ENCODE measurements at places on chromosomes 11 and 22.
A peak's percentile ranks its signal among the peaks of the same experiment; 100 is the strongest.

GRCh38 chr11:114054806-114055205 lies 4.7 kb upstream of the ZBTB16 start:
- no peak for DNase-seq

- no peak for DNase-seq
Measured at GRCh38 chr11:113581713-113582112, 106.5 kb upstream of the DRD2 start.

DNA sequence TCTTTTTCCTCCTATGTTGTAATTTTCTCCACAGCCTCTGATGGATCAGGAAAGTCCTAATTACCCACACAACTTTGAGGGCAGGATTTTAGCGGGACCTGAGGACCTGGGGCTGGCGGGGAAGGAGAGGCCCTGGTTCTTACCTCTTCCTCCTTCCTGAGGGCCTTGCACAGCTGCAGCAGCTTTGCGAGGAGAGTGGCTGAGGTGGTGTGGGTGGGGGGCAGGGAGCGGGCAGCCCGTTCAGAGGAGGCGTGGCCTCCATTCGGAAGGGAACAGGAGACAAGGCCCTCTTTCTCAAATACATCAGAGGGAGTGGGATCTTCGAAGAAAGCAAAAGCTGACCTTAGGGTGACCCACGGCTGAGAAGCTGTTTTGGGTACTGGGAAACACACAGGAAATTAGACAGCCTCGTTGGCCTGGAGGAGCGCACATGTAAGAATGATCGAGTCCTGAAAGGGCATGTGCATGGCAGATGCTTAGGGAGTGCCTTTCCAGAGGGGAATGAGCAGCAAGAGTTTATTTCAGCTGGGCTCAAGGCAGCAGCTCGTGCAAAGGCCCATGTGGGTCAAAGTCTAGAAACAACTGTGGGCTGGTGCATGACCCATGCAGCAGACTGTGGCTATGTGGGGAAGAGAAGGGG lies 76.6 kb upstream of the NARS2 start:
- no peak for DNase-seq

DNA sequence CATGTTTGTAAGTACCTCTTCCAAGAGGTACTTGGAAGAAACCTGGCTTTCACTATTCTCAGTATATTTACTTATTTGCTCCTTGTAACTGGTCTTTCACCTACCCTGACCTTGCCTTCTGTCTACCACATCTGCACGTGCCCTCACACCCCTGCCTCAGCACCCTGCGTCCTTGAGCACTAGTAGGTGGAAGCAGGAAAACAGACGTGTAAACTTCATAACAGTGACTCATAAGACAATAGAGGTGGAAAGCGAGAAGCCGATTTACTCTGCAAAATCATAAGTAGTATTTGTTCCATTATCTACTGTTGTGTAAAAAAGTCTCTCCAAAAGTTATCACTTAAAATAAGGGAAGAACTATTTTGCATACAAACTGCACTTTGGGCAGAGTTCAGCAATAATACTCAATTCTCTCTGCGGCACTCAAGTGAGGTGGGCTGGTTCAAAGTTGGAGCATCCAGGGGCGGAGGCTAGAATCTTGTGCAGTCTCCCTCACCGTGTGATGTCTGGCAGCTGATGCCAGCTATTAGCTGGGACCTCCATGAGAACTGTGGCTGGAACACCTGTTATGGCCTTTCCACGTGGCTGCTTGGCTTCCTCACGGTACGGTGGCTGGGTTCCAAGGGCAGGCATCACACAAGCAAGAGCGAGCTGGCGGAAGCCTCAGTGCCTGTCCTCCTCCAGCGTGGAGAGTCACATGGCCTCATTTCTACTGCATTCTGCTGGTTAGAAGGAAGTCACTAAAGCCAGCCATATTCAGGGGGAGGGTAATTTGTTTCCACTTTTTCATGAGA lies 30.4 kb downstream of the PACS1 start:
- DNase-seq: peak; percentile 29

DNA sequence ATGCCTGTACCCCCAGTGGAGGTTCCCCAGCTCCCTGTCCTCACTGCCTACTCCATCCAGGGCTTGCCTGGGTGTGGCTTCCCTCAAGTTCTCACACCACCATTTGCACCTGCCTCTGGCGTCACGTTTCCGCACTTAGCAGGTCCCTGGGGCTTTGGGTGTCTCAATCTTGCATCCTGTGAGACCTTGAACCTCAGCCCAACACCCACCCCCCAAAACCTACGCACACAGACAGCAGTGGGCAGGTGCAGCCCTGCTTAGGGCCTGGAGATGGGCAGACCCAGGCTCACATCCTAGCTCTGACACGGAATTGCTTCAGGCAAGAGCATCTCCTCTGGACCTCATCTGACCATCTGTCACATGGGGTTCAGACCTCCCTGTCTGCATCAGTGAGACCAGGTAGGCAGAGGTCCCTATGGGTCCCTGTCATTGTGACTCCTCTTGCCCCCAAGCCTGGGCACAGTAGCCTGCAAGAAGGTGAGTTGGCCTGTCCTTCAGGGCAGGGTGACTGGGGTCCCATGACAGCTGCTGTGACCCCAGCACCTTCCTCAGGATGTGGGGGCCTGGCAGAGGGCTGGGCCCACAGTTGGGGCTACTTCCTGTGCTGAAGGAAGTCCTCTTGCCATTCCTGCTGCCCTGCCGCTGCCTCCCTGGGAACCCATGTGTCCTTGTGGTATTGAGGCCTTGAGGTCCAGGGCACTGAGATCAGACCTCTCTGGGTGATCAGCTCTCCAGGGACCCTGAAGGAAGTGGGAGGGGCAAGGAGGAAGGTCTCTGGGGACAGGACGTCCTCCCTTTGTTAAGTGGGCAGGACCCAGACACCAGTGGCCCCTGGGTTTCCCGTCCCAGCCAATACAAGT lies 2.0 kb downstream of the SIPA1 start:
- no peak for DNase-seq

DNA sequence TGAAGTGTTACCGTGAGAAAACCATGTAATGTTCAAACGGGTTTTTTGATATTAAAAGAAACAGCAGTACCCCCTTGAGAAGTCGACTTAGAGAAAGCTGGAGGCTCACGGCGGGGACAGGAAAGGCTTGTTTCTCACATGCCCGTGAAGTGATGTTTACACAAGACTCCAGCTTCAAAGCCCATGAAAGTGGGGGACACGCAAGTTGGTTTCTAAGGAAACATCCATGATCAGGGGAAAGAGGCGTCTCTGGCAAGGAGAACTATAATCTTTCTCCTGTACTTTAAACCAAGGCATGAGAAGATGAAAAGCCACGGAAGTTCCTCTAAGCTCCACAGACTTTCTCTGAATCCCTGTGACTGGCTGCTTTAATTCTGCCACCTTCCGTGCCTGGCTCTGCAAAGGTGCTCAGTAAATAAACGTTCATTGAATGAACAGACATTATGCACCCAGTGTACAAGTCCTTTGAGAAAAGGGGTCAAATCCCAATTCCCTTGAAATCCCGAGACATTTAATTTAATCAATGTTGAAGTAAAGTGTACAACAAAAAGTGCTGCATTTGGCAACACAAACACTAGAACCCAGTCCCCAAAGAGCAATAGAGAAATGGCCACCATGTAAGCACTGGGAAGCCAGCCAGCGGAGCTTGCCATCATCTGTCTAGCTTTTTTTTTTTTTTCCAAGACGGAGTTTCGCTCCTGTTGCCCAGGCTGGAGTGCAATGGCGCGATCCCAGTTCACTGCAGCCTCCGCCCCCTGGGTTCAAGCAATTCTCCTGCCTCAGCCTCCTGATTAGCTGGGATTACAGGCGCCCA lies 58.7 kb downstream of the AHNAK start:
- DNase-seq: no peak

GRCh38 chr11:15818132-15818842 lies 538.1 kb downstream of the SOX6 start:
- no peak for DNase-seq

- DNase-seq: no peak
Measured at GRCh38 chr11:59598961-59599360, 16.6 kb downstream of the OSBP start.

DNA sequence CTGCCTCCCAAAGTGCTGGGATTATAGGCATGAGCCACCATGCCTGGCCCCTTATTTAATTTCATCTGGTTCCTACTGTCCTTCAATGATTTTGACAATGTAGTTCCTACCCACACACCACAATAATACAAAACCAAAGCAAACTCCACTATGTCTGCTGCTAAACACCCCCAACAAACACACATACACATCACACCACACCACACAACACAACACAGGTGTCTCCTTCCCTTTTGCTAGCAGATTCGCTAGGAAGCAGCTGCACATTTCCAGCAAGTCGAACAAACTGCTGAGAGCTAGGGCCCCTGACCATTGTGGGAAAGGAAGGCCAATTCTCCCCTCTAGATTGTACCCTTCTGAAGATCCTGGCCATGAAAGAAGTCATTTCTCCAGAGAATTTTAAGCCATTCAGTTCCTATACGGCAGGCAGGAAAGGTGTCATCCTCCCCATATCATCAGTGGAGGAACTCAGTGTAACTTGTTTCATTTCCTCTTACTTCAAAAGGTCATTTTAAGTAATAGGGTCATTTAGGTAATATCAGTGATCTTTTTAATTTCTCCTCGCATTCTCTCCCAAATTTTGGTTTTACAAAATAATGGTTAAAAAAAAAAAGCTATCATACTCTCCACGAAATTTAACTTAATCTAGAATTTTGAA lies 18.5 kb downstream of the NUMA1 start:
- no peak for DNase-seq

DNA sequence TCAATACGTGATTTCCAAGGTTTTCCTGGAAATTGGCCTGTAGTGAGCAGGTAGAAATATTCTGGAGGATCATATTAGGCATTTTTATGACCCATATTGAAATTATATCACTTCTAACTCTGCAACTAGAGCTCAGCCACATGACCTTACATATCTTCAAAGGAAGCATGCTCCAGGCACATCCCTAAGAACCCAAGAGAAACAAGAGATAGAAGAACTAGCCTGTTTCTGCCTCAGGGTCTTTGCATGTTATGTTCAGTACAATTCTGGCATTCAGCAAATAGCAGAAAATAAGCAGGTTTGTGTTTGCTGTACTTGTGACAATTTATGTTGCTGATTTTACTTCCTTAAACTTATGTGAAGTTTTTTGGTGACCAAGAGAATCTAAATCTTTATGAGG lies 663.7 kb upstream of the ANO5 start:
- DNase-seq: no peak

- no peak for DNase-seq
Measured at GRCh38 chr22:33553493-33553892, 366.8 kb downstream of the LARGE1 start.

Measured in stimulated activated CD8-positive, alpha-beta memory T cell treated with anti-CD3 and anti-CD28 coated beads, Interleukin-15, amount 100 ng/mL, for 4 hours (primary cell).